ENCODE measurements at places on chromosomes 1 and 21. TPM values are rescaled to one million over a fixed set of nuclear protein-coding genes. Genes with fewer than 3 reads are reported as not detected.

LACTBL1 gene
- not detected for total RNA-seq

DNA sequence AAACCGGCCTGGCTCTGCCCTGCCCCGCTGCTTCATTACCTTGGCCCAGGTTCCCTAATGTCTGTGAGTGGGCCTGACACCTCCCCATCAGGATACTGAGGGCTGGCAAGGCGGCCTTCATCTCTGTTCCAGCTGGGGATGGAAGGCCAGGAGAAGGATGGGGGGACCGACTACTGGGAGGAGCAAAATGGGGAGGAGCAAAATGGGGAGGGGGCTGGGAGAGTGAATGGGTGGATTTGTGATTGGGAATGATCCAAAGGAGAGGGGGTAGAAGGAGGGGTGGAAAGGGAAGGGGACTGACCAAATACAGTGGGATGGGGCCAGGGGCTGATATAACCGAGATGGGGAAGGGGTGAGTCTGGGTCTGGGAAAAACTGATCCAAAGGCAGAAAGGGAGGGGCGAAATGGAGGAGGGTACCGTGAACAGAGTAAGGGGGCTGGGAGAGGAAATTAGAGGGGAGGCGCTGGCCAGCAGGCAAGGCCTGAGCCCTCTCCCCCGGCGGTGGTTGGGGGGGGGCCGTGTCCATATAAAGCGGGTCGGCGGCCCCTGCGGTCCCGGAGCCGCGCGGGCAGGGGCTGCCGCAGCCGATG, at the start of gene FOXE3:
Gene FOXE3 (plus strand): TSS at position 558 of the 591 bp plus-strand sequence. CDS start 31 bp downstream, at position 589.
- H3K36me3 ChIP-seq, result no peaks in the 10 kb centered on the region
- no peak within 1 kb of the TSS for H3K27ac ChIP-seq
- peaks cover 1% of the 10 kb centered on the region for H3K4me1 ChIP-seq
- no peak for DNase-seq
- H3K4me3 ChIP-seq, result no peak within 1 kb of the TSS
- H3K27me3 ChIP-seq, result no peaks in the 10 kb centered on the region

DNA sequence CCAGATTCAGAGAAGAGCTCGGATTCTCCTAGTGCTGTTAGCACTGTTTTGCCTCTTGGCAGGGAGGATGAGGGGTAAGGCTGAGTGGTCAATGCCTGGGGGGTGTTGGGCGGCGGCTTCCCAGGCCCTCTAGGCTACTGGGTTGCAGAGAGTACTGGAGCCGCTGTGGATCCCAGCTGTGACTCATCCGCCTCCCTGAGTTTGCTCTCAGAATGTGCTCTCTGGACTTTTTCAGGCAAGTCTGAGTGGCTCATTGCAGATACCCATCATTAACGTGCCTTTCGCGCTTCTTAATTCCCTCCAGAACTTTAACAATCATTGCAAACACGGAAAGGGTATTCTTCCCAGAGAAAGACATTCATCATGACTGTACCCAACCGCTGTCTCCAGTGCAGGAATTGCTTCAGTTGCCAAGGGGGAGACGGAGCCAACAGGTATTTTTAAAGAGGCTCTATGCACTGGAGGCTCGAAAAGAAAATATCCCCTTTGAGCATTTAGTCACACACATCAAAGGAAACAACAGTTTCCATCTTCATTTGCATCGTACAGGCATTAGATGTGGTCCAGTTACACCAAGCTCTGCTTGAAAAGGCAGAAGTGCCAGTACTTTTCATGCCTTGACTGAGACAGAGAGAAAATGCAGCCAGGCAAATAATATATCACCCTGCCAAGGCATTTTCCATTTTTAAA, 14.4 kb upstream of the CAMTA1 start:
- H3K4me3 ChIP-seq, result no peak overlapping the region
- no peaks in the 10 kb centered on the region for H3K36me3 ChIP-seq
- no peak for DNase-seq
- H3K27ac ChIP-seq, result no peak overlapping the region

OLIG2 gene
- not detected for total RNA-seq

- H3K36me3 ChIP-seq, result no peaks in the 10 kb centered on the region
- H3K4me1 ChIP-seq, result no peaks in the 10 kb centered on the region
Measured at GRCh38 chr21:29669416-29669815, 270.4 kb downstream of the GRIK1 start.

C4BPA gene
- total RNA-seq, result 0.33 TPM

KCNE1 gene
- 7.2 TPM for total RNA-seq

GRCh38 chr1:213572912-213573647, 414.7 kb upstream of the PROX1 start:
- no peak overlapping the region for H3K27ac ChIP-seq
- H3K36me3 ChIP-seq, result no peaks in the 10 kb centered on the region
- H3K4me3 ChIP-seq, result no peak overlapping the region
- H3K27me3 ChIP-seq, result no peaks in the 10 kb centered on the region

WLS gene
- 47.3 TPM for total RNA-seq

C1orf115 gene
- total RNA-seq, result 10.8 TPM

OR14K1 gene
- 0.42 TPM for total RNA-seq

SDE2 gene
- 15.7 TPM for total RNA-seq

SPATA21 gene
- total RNA-seq, result not detected

DNA sequence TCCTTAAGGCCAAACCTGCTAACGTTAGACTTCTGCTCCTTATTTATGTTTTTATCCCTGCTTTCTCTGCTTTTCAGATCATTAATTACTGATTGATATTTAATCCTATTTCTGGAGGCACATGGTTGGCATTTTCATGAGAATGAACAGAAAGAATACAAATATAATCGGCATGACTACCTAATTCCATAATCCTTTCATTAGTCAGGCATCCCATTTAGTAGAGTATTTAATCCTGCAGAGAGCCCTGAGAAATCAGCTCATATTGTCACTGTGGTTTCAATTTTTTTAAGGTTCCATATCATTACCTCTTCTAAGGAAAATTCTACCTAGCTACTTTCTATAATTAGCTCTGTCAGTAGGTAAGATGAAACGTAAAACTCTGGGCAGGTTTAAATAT, 238.8 kb downstream of the NCAM2 start:
- no peaks in the 10 kb centered on the region for H3K27me3 ChIP-seq
- no peak for DNase-seq
- no peak overlapping the region for H3K4me3 ChIP-seq
- no peak overlapping the region for H3K27ac ChIP-seq

GRCh38 chr1:204520834-204521709, 4.9 kb downstream of the MDM4 start:
- H3K4me3 ChIP-seq, result no peak overlapping the region
- no peak overlapping the region for H3K27ac ChIP-seq
- H3K4me1 ChIP-seq, result no peaks in the 10 kb centered on the region
- H3K36me3 ChIP-seq, result peaks cover 2% of the 10 kb centered on the region
- no peak for DNase-seq
